Stimulated activated CD8-positive, alpha-beta memory T cell treated with anti-CD3 and anti-CD28 coated beads, Interleukin-7, amount 100 ng/mL, for 24 hours (primary cell): ENCODE measurements at places on chromosomes 6 and 20.

- no peak for DNase-seq
These were observed 90.2 kb downstream of the GMDS start for GRCh38 chr6:2155206-2155605.

DNA sequence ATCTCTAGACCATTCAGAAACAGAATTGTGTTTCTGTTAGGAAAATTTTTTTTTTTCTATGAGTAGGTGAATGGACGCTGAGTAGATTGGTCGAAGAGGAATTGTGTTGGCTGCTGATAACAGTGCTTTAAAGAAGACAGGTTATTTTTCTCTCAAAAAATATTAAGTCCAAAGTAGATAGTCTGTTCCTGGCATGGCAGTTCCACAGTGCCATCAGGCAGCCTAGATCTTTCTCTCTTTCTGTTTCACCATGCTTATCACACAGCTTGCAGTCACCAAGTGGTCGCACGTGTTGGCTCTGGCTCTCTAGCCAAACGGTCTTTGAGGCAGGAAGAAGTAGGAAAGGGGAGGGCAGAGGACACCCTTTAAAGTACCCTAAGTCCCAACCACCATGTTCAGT, 22.4 kb upstream of the SERINC3 start:
- DNase-seq = no peak

DNA sequence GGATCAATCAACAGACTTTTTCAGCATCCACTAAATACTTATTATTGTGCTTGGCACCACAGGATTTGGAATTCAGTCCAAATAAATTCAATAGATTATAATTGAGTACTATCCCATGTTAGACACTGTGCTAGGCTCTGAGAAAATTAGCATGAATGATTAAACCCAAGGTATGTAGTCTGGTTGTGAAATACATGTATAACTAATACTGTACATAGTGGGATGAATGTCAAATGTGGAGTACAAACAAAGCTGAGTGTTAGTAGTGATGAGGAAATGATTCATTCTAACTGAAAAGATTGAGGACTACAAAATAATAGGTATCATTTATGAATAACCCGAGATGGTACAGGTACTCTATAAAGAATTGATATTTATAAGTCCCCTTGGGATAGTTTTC, 111.9 kb upstream of the FLRT3 start:
- no peak for DNase-seq

- DNase-seq = no peak
These were observed 44.7 kb downstream of the ESF1 start for GRCh38 chr20:13739731-13740649.

- DNase-seq = no peak
These were observed 530 bp upstream of the NEDD9 start for GRCh38 chr6:11232770-11233626.
